Stimulated activated naive CD4-positive, alpha-beta T cell (primary cell): ENCODE measurements at places on chromosomes 2 and 18.

DNA sequence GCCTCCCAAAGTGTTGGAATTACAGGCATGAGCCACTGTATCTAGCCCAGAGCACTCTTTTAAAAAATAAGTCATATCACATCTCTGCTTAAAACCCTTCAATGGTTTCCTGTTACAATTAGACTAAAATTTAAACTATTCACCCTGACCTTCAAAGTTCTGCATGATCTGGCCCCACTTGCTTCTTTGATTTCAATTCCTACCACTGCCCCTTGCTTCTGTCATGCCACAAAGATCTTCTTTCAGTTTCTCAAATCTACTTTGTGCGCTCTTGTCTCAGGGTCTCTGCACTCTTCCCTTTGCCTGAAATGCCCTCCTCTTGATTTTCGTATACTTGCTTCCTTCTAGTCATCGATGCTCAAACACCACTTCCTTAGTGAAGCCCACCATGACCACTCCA, 213.0 kb downstream of the TMEM247 start:
- no peak for DNase-seq

- DNase-seq, result no peak
Observed at GRCh38 chr2:200635251-200635650, 49.4 kb downstream of the AOX1 start.

DNA sequence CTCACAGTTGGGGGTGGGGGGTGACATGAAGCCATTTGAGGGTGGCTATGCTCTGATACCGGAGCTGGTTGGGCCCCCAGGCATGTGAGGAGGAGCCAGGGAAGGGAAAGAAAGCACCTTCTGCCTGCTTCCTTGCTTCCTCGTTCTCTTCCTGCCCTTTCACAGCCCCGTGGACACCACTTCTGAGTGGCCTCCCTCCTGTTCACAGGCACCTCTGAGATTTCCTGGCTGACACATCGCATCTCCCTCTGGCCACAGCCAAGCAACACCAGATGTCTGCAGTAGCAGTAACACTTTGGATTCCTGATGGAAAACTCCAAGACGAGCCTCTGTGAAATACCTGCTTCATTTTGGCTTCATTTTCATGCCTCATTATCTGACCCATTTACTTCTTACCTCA, 64.7 kb upstream of the ST3GAL5 start:
- no peak for DNase-seq

- DNase-seq, result no peak
Observed at GRCh38 chr2:101340141-101340551, 31.6 kb upstream of the RNF149 start.

DNA sequence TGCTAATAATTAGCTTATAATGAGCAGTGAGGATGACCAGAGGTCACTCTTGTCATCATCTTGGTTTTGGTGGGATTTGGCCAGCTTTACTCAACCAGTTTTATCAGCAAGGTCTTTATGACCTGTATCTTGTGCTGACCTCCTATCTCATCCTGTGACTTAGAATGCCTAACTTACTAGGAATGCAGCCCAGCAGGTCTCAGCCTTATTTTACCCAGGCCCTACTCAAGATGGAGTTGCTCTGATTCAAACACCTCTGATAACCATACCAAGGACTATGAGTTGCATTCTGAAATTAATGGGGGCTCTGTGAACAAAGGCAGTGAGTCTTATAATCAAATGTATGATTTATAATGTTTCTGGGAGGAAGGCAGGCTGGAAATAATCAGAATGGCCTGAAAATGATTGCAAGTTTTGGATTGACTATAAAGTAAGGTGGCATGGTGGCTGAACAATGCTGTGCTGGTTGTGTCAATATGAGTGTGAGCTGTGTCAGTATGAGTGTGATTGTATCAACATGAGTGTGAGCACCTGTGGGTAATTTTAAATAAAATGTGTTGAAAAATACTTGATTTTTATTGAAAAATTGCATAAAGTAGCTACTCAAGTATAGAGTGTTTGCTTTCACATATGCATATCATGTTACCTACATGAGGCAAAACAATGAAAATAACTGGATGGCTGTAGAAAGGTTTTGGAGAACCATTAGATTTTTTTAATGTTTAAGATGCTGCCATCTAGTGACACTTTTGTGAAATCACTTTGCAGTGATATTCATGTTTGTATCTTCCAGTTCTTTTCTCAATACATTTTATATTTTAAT, 103.0 kb downstream of the KYNU start:
- no peak for DNase-seq

- no peak for DNase-seq
Observed at GRCh38 chr18:55419947-55420664, 167.9 kb downstream of the TCF4 start.
